Stimulated activated CD8-positive, alpha-beta memory T cell treated with anti-CD3 and anti-CD28 coated beads, Interleukin-4, amount 100 ng/mL, for 4 hours (primary cell): ENCODE measurements at places on chromosomes 7 and 10.

DNA sequence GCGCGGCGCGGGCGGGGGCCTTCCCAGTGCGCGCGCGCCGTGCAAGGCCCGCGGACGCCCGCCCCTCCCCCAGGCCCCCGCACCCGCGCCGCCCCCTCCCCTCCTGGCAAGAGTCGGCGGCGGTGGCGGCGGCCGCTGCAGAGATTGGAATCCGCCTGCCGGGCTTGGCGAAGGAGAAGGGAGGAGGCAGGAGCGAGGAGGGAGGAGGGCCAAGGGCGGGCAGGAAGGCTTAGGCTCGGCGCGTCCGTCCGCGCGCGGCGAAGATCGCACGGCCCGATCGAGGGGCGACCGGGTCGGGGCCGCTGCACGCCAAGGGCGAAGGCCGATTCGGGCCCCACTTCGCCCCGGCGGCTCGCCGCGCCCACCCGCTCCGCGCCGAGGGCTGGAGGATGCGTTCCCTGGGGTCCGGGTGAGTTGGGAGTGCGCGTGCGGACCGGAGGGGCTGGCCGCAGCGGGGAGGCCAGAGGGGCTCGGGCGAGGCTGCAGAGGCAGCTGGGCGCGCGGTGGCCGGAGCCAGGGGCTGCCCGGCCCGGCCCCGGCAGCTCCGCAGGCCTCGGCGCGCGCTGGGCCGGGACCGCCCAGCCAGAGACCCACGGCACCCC is at the start of gene BMPR1A:
BMPR1A (plus strand) TSS at position 109 of the 602 bp plus-strand sequence. CDS start 119,400 bp downstream, outside the sequence.
- DNase-seq: no peak

- no peak for DNase-seq
Observed at GRCh38 chr7:146539836-146540235, 423.2 kb downstream of the CNTNAP2 start.

- DNase-seq: no peak
Observed at GRCh38 chr10:129646973-129647372, 179.9 kb downstream of the MGMT start.

GRCh38 chr10:21740989-21741388 is 207.0 kb downstream of the MLLT10 start:
- no peak for DNase-seq

DNA sequence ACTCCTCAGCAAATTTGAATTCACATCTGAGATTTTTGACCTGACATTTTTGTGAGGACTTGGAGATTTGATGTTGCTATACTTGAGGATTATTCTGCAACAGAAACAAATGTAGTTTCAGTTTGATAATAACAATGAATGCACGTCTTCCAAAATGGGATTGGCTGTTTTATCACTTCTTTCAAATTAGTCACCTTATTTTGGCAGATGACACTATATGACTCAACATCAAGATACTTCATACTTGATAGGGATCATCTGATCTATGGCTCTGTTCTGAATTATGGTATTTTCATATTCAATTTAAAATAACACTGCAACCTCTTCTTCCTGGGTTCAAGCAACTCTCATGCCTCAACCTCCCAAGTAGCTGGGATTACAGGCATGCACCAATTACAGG is 24.2 kb downstream of the ARL5B start:
- no peak for DNase-seq

GRCh38 chr10:45091968-45092367 is 91.2 kb downstream of the ZNF22 start:
- no peak for DNase-seq

DNA sequence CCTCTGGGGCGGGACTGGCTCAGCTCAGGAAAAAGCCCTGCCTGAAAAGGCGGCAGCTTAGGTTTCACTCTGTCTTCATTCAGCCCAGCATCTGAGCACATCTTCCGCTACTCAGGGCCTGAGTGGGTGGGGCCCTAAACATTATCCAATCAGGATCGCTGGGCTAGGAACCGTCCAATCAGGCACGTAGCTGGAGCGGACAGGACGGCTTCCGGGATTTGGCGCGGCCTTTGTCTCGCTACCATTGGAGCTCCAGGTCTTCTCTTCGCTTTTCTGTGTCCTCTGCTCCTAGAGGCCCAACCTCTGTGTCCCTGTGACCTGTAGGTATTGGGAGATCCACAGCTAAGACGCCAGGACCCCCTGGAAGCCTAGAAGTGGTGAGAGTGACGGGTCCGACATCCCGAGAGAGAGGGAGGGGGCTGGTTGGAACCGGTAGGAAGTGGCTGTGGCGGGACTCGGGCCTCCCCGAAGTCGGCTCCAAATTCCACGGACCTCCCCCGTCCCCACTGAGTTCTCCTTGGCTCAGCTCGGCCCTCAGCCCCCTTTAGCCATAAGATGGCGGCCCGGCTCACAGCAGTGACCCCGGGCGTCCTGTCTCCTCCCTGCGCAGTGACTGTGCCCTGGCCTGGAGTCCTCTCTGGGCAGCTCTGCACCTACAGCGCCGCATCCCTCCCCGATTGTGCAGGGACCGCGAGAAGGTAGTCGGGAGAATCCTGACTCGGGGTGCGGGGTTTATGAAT is 99.1 kb downstream of the ZNF680 start:
- DNase-seq: no peak

DNA sequence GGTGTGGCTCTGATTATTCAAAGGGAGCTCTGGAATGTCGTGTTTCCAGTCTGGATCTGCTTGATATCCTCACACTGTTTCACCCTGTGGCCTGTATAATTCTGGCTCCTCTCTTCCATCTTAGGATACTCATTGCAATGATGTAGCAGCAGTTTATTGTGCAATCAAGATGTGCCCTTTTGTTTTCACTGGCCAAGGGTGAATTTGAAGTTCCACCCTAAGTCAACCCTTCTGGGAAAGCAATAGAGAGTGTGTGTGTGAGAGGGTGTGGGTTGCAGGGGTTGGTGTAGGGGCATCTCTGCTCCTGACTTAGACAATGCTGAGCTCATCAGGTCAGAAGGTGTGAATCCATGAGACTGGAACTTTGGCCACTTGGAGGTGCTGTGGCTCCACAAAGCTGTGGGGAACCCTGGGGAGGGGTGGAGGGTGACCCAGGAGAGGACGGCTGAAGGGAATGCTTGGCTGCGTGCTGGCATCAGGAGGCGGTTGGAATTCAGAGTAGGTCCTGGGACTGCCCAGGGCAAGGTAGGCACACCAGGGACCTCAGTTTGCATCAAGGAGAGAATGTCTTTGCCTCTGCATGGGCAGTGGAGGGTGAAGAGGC is 118.0 kb upstream of the PRSS58 start:
- DNase-seq: no peak

DNA sequence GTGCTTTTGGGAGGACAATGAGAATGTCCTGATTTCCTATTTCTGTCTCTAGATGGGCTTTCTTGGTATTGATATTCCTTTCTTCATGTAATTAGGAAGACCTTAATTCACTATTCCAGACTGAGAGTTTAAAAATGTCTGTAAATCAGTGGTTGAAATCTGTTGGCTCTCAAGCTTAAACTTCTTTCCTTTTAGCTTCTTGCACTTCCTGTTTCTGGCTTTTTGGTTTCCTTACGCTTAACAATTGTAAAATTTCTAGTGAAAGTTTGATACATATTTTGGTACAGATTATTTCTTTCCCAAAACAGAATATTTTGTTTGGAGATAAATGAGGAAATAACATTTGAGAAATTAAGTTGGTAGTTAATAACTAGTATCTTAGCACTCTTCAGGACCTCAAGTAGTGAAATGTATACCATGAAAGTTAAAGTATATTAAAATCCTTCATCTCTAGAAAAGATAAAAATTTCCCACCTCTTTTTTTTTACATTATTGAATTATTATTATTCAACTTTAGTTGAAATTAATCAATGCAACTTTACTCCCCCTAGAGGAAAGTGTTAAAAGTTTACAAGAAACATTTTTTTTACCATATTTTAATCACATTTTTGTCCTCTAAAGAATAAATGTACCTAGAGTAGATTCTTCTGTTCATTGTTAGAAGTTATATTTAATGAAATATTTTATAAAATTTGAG is 137.2 kb downstream of the PHTF2 start:
- DNase-seq: no peak

GRCh38 chr10:29957907-29958331 is 101.5 kb downstream of the JCAD start:
- no peak for DNase-seq

DNA sequence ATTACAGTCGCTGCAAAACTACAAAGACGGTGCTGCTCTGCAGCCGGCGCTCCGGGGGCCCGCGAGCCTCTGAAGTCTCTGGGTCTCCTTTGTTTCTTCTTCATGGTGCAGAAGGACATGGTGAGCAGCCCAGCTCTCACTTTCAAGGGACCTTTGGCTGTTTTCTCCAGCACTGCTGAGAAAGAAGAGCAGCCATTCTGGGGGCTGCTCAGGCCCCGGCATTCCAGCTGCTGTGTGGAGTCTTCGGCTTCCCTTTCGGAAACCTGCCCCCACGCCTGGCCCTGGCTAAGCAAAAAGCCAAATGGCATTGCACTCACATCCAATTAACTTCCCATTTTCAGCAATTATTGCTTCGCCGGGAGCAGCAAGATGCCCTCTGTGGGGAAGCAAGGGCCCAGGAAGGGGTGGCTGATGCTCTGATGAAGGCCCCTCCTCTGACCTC is 555.7 kb downstream of the PTPRN2 start:
- DNase-seq: no peak

DNA sequence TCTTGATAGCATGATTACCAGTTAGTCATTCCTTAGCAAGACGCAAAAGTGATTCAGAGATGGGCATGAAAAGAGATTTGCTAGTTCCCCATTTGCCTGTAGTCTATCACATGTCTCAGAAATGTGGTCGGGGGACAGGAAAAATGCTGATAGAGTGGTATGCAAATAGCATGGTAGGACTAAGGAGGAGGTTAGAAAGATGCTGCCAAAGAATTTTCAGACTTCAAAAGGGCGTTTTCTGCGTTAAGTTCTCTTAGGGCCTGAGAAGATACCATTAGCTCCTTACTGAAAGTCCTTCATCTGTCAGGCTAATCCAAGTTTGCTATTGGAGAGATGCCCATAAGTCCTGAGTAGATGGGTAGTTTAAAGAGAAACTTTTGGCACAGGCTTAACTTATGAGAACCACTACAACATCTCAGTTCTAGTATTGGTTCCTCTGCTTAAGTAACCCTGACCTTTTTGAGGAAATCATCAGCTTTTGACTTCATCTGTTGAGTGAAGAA is 2.7 kb downstream of the CALD1 start:
- DNase-seq: no peak

- DNase-seq: no peak
Observed at GRCh38 chr10:32070645-32071044, 14.4 kb upstream of the KIF5B start.

GRCh38 chr10:86950349-86950748 is 7.1 kb downstream of the MMRN2 start:
- no peak for DNase-seq

DNA sequence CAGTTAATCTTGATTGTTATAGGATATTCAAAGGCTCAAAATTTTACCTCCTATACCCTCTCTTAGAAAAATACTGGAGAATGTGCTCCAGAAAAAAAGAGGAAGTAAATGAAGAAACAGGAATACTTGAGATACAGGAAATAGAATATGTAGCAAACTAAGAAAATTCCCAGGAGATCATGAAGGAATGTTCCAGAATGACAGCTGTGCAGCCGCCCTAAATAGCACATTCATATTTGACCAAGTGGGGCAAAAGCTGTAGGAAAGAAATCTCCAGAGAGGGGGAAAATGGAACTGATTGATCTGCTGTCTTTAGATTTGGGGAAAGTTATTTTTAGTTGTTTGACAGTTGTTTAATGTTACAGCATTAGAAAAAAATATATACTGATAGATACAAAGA is 46.2 kb upstream of the ZEB1 start:
- DNase-seq: no peak

DNA sequence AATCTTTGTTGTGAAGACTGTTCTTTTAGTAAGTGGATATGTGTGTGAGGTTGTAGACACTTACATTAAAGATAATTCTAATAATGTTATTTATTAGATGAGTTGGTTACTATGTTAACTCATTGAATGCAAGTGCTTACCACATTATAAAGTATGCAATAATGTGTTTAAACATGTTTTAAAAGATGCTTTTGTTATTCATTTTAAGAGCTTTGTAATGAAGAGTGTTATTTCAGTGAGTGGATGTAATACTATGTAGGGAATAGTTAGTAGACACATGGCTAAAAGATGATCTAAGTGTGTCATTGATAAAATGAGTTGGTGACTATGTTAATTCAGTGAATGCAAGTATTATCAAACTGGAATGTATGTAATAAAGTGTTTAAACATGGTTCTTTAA is 70.0 kb upstream of the VOPP1 start:
- no peak for DNase-seq

- DNase-seq: no peak
Observed at GRCh38 chr7:45138433-45139267, 18.9 kb upstream of the RAMP3 start.

DNA sequence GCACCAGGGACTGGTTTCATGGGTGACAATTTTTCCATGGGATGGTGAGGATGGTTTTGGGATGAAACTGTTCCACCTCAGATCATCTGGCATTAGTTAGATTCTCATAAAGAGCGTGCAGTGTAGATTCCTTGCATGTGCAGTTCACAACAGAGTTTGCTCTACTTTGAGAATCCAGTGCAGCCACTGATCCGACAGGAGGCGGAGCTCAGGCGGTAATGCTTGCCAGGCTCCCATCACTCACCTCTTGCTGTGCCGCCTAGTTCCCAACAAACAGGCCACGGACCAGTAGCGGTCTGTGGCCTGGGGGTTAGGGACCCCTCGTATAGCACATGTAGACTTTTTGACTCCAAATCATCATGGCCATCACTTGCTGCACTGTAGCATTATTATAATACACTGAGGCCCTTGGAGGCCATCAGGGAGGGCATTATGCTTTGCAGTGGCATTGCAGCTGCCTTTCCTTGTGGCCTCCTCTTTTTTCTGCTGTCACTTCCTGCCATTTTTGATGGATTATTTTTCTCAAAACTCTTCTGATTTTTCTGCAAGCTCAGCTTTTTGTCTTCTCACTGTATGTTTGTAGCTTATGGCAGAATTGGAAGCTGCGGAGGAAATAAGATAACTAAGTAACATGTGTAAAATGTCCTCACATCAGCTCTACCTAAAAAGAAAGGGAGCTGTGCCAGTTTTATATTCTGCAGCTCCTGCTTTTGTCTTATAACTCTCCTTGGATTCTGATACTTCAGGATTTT is 18.5 kb downstream of the CSGALNACT2 start:
- DNase-seq: no peak

DNA sequence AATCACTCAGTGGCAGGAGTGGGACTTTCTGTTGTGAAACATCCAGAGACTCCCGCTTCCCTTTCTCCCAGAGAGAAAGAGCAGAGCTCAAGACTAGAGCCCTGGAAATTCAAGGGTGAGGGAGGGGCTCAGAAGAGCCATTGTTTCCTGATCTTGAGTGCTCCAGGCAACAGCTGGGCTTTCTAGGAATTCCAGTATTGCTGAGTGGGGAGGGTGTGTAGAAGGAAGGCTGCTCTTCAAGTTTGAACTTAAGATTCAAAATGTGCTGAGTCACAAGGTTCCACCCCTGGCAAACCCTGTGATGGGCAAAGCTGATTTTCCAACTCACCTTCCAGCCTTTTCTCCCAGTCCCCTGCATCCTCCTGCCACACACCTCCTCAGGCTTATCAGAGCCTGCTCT is 42.3 kb upstream of the MSRB2 start:
- DNase-seq: no peak
